Metanephros (tissue), 2 donors: ENCODE measurements at places on chromosomes 5 and 9. TPM values are rescaled to one million over a fixed set of nuclear protein-coding genes. Genes with fewer than 3 reads are reported as not detected.

NME5 gene
- 6.9 TPM for total RNA-seq

ABHD17B gene
- 36.3 TPM for total RNA-seq

TEX48 gene
- total RNA-seq, result not detected

FAM163B gene
- 2.7 TPM for total RNA-seq

BTNL8 gene
- 0.47 TPM for total RNA-seq

MAMDC4 gene
- total RNA-seq, result 10.9 TPM

SLC45A2 gene
- 0.23 TPM for total RNA-seq

OMD gene
- 4.1 TPM for total RNA-seq

PLPPR1 gene
- 24.8 TPM for total RNA-seq

ARSI gene
- 5.3 TPM for total RNA-seq

LCN15 gene
- not detected for total RNA-seq

GRXCR2 gene
- total RNA-seq, result 0.29 TPM

EIF4E1B gene
- not detected for total RNA-seq

NR5A1 gene
- 0.12 TPM for total RNA-seq

TTC39B gene
- 17.5 TPM for total RNA-seq

HTR1A gene
- 0.23 TPM for total RNA-seq

IL4 gene
- total RNA-seq, result not detected

KIF24 gene
- total RNA-seq, result 5.6 TPM

SH3GL2 gene
- total RNA-seq, result 2.9 TPM

SCGB3A2 gene
- total RNA-seq, result 0.93 TPM

ADAMTS6 gene
- total RNA-seq, result 7.6 TPM

SPINK7 gene
- not detected for total RNA-seq

ARID3C gene
- total RNA-seq, result 0.12 TPM

PDGFRB gene
- total RNA-seq, result 182 TPM

SOHLH1 gene
- total RNA-seq, result not detected

SLC9A3 gene
- 44.5 TPM for total RNA-seq

OR1J2 gene
- not detected for total RNA-seq

MYMK gene
- total RNA-seq, result 2.8 TPM

PAEP gene
- total RNA-seq, result not detected

C1QTNF2 gene
- total RNA-seq, result 4.6 TPM

IFNK gene
- not detected for total RNA-seq

ANKRD31 gene
- total RNA-seq, result 0.41 TPM

SEMA6A gene
- 56.8 TPM for total RNA-seq

CSF1R gene
- 39.5 TPM for total RNA-seq

CSNK1G3 gene
- total RNA-seq, result 65.9 TPM

ANXA2R gene
- 4.3 TPM for total RNA-seq

CKMT2 gene
- total RNA-seq, result 62.2 TPM

SLCO4C1 gene
- total RNA-seq, result 12.8 TPM

PCDHGA2 gene
- 10.2 TPM for total RNA-seq

DNAI1 gene
- total RNA-seq, result 1.3 TPM

ADAMTS19 gene
- total RNA-seq, result 8.5 TPM
